ENCODE measurements at places on chromosomes 16 and 17.

DNA sequence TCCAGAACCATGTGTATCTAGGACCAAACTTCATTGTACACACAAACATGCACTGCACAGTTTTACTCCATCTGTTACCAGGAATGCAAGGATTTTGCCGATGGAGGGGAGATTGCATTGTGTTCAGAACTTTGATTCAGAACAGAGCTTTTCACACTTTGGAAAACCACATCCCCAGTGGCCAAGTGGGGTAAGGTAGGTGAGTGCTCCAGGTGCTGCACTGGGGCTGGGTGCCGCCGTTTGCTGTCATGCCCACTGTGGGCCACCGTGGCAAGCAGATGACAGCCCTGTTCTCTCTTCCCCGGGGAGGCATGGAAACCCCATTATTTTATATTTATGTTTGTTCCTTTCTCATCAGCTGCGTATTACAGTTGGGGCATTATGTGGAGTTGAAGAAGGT lies 29.3 kb upstream of the JPH3 start:
- H3K27ac ChIP-seq = no peak overlapping the region
- no peak overlapping the region for H3K4me3 ChIP-seq
- DNase-seq = no peak
- H3K27me3 ChIP-seq = peaks cover 2% of the 10 kb centered on the region

GRCh38 chr16:47013910-47014309 lies 40.4 kb upstream of the DNAJA2 start:
- H3K36me3 ChIP-seq = no peaks in the 10 kb centered on the region
- no peaks in the 10 kb centered on the region for H3K27me3 ChIP-seq
- no peak for DNase-seq

- no peaks in the 10 kb centered on the region for H3K4me1 ChIP-seq
- no peak overlapping the region for H3K4me3 ChIP-seq
- H3K36me3 ChIP-seq = no peaks in the 10 kb centered on the region
Measured at GRCh38 chr17:6496640-6497441, 52.6 kb downstream of the PIMREG start.

DNA sequence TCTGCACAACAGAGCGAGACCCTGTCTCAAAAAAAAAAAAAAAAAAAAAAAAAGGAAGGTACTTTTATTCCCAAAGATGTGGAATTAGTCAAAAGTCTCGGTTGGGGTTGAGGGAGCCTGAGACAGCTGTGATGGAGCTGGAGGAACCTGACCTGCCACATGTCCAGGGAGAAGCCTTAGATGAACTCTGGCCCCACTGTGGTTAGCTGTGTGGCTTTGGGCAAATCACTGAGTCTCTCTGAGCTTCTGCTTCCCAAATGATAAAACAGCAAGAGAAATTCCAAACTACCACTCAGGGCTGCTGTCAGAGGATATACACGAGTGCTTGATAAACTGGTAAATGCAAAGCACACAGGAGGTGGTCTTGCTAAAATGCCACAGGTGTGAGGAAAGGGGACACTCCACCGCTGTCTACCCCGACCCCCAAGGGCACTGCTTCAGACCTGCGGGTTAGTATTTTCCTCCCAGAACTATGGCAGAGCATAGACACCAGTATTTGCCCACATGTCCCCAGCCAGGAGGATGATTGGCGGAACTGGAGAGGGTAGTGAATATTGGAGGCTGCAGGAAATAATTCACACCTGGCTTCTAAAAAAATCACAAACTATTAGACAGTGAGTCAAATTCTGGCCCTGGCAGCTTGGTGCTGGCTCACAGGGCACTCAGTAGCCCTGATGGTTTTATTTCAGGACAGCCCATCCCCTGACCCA lies 14.7 kb downstream of the DRC3 start:
- no peaks in the 10 kb centered on the region for H3K36me3 ChIP-seq
- no peak for DNase-seq
- no peak overlapping the region for H3K27ac ChIP-seq
- no peak overlapping the region for H3K4me3 ChIP-seq
- H3K27me3 ChIP-seq = no peaks in the 10 kb centered on the region

- peak; percentile 72 for DNase-seq
- H3K27me3 ChIP-seq = no peaks in the 10 kb centered on the region
- peak overlapping the region; percentile 12 for H3K27ac ChIP-seq
- peak overlapping the region; percentile 26 for H3K4me3 ChIP-seq
- H3K4me1 ChIP-seq = peaks cover 13% of the 10 kb centered on the region
- peaks cover 43% of the 10 kb centered on the region for H3K36me3 ChIP-seq
Measured at GRCh38 chr17:81916234-81917001, 1.6 kb downstream of the SIRT7 start.

GRCh38 chr16:23279721-23280153 lies 22.4 kb upstream of the SCNN1B start:
- H3K27me3 ChIP-seq = no peaks in the 10 kb centered on the region
- H3K4me1 ChIP-seq = no peaks in the 10 kb centered on the region
- DNase-seq = peak; percentile 5
- no peak overlapping the region for H3K27ac ChIP-seq
- H3K36me3 ChIP-seq = no peaks in the 10 kb centered on the region

DNA sequence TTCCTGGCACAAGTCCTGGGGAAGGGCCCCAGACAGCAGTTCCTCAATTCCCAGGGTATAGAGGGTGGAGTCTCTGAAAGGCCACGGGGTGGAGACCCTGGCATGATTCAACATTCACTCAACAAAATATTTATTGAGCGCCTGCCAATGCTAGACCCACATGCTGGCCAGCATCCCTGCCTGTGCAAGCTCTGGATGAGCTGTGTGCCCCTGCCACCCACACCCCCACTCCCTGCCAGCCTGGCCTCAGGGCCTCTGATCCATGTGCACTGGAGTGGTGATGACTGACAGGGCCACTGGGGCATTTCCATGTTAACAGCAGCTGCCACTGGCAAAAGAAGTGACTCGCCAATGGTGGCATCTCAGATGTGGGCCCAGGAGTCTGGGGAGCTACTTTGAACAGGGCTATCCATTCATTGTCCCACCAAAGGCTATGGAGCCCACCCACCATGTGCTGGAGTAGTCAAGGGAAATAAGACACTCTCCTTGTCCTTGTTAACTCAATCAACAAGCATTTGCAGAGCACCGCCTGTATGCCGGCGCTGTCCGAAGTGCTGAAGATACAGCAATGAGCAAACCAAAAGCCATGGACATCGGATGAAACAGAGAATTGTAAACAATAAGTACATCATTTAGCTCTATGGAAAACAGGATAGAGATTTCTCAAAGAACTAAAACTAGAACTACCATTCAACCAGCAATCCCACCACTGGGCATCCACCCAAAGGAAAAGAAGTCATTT lies 3.0 kb upstream of the PRSS22 start:
- no peaks in the 10 kb centered on the region for H3K36me3 ChIP-seq
- no peak for DNase-seq
- no peak overlapping the region for H3K4me3 ChIP-seq
- H3K27ac ChIP-seq = no peak overlapping the region
- H3K4me1 ChIP-seq = no peaks in the 10 kb centered on the region

DNA sequence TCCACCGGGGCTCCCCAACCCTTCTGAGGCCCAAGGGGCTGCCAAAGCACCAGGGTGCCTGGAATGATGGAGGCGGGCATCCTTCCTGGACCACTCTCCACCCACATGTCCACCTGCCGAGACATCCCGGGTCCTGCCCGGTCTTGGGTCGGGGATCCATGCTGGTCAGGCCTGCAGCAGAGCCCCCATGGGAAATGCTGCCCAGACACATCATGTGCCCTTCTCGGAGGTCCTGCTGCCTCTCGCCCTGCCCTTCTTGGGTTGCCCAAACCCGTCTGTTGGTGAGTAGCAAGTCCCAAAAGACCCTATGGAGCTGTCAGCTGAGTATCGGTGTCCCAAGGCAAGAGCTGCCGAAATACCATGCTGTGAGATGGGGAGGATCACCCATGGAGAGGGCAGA lies 14.8 kb upstream of the GAA start:
- no peak overlapping the region for H3K27ac ChIP-seq
- H3K4me3 ChIP-seq = no peak overlapping the region
- no peak for DNase-seq

DNA sequence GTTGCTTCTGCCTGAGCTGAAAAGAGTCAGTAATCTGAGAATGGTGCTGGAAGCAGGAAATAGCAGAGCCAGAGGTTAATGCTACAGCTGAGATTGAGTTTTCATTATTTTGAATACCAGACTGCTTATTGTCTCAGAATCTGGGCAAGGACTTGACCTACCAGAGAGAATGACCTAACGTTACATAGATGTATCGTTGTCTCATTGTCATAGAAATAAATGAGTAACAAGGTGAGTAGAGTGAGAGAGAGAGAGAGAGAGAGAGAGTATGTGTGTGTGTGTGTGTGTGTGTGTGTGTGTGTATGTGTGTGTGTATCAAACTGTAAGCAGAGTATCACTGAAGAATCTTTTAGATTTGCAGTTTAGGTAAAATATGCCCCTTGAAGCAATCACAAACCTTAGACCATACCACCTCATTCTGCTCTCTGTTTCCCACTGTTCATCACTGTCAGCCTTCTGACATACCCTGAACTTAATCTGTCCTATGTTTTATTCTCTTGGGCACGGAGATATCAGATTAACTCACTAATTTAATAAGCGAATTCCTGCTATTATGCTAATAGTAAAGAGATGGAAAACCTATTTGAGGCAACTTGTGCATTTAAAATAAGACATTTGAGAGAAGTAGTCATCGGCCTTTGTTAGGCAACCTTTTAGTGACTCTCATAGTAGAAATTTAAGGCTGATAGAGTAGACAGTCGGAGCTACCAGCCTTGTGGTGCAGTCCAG lies 87.8 kb downstream of the CYB561 start:
- peaks cover 17% of the 10 kb centered on the region for H3K4me1 ChIP-seq
- DNase-seq = peak; percentile 75
- peaks cover 2% of the 10 kb centered on the region for H3K36me3 ChIP-seq
- H3K27me3 ChIP-seq = no peaks in the 10 kb centered on the region

- H3K27me3 ChIP-seq = no peaks in the 10 kb centered on the region
- peak overlapping the region; percentile 18 for H3K27ac ChIP-seq
- peak; percentile 65 for DNase-seq
- peaks cover 21% of the 10 kb centered on the region for H3K36me3 ChIP-seq
- no peak overlapping the region for H3K4me3 ChIP-seq
- peaks cover 28% of the 10 kb centered on the region for H3K4me1 ChIP-seq
Measured at GRCh38 chr17:38922538-38923297, 2.7 kb upstream of the LASP1NB start.

DNA sequence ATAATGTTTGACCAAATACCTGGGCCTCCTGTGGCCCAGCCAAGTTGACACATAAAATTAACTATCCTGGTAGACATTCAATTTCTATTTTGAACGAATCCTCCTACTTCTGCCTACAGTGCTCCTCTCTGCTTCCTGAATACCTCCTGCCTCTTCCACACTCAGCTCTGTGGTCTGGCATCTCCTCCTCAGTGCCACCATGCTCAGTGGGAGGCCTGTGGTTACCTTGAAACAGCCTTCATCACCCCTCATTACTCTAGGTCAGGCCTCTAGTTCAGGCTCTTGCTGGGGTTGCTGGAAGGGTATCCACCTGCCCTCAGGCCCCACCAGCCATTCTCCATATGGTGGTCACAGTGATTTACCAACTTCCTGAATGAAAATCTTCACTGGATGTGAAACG lies 5.1 kb downstream of the LYRM9 start:
- no peaks in the 10 kb centered on the region for H3K36me3 ChIP-seq
- no peaks in the 10 kb centered on the region for H3K4me1 ChIP-seq
- no peak for DNase-seq
- H3K27ac ChIP-seq = no peak overlapping the region

DNA sequence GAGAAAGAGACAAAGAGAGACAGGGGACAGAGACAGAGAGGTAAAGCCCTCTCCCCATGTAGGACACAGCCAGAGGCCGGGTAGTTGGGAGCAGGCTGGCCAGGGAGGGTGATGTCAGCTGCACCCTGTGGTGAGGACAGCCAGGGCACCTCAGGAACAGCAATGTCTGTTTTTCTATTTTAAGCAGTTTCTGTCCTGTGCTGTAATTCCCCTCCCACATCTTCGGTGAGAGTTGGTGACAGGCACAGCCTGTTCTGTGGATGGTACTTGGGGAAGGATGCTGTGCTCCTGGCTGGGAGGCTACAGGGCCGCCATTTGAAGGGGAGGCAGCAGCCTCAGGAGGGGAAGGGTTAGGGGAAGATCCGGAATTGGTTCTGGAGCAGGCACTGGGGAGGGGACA lies 163.5 kb downstream of the SDK2 start:
- no peaks in the 10 kb centered on the region for H3K4me1 ChIP-seq
- no peaks in the 10 kb centered on the region for H3K27me3 ChIP-seq
- no peak overlapping the region for H3K27ac ChIP-seq
- DNase-seq = no peak
- H3K4me3 ChIP-seq = no peak overlapping the region

- no peak for DNase-seq
- no peak overlapping the region for H3K4me3 ChIP-seq
- no peak overlapping the region for H3K27ac ChIP-seq
Measured at GRCh38 chr17:46822388-46822921, 4.0 kb upstream of the WNT3 start.

DNA sequence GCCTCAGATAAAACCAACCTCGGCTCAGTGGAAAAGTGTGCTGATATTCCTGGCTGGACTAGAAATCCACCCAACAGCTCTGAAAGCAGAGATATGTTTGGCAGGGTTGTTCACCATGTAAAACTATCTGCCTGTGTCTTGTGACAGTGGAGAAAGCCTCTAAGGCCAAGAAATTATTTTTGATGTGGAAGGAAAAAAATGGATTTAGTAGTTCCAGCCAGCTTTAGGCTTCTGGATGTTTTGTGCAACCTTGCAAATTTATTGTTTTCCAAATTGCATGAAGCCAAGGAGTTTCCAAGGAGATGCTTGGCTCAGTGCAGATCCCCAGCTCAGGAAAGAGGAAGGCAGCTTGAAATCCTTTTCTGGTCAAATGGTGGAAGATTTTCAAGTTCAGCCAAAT lies 31.6 kb downstream of the TEKT5 start:
- no peaks in the 10 kb centered on the region for H3K27me3 ChIP-seq
- DNase-seq = no peak

DNA sequence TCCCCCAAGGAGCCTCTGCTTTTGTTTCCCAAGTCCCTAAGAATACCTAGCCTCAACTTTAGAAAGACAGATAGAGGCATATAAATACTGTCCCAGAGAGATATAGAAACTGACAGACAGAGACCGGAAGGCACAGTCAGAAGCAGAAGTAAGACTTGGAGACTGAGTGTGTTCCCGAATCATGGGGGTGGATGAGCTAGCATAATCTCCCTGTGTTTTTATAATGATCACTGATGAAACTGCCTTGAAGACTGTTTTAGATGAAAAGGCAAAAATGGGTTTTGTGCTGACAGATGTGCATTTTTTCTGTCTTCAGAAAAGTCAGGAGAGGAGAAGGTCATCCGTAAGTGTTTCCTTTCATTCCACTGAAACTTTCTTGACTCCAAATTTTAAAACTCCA lies 8.3 kb upstream of the PSMD3 start:
- no peaks in the 10 kb centered on the region for H3K4me1 ChIP-seq
- H3K27ac ChIP-seq = no peak overlapping the region
- H3K36me3 ChIP-seq = no peaks in the 10 kb centered on the region
- peaks cover 19% of the 10 kb centered on the region for H3K27me3 ChIP-seq
- H3K4me3 ChIP-seq = no peak overlapping the region

GRCh38 chr17:57663326-57664070 lies 81.6 kb downstream of the CCDC182 start:
- no peaks in the 10 kb centered on the region for H3K27me3 ChIP-seq
- peaks cover 16% of the 10 kb centered on the region for H3K4me1 ChIP-seq
- no peaks in the 10 kb centered on the region for H3K36me3 ChIP-seq
- DNase-seq = no peak
- H3K4me3 ChIP-seq = no peak overlapping the region
- H3K27ac ChIP-seq = peak overlapping the region; percentile 92

GRCh38 chr16:48201515-48202201 lies 42.4 kb upstream of the LONP2 start:
- no peak for DNase-seq
- H3K36me3 ChIP-seq = no peaks in the 10 kb centered on the region
- H3K4me3 ChIP-seq = no peak overlapping the region
- H3K27ac ChIP-seq = no peak overlapping the region

- no peak overlapping the region for H3K27ac ChIP-seq
- no peaks in the 10 kb centered on the region for H3K36me3 ChIP-seq
- H3K4me1 ChIP-seq = peaks cover 3% of the 10 kb centered on the region
- DNase-seq = peak; percentile 37
- H3K27me3 ChIP-seq = no peaks in the 10 kb centered on the region
Measured at GRCh38 chr17:61556224-61557188, 34.5 kb downstream of the NACA2 start.
